Retina (tissue), 1 donor: ENCODE measurements at places on chromosomes 2 and 18.

DNA sequence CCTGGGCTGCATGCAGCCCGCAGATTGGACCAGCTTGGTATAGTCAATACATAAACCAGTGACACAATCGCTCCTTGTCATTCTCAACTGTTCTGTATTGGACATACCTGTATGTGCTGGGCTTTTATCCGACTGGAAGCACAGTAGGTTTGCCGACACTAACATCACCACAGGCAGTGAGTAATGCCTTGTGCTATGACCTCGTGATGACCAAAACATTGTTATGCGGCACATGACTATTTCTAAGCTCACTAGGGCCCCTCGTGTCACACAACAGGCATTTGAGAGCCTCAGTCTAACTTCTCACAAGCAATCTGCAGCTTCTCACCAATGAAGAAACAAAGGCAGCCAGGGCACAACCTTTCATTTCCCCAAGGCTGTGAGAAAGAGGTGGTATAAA lies 320.8 kb downstream of the AFF3 start:
- DNase-seq = no peak

- no peak for DNase-seq
Observed at GRCh38 chr2:126317790-126318431, 338.0 kb upstream of the GYPC start.

DNA sequence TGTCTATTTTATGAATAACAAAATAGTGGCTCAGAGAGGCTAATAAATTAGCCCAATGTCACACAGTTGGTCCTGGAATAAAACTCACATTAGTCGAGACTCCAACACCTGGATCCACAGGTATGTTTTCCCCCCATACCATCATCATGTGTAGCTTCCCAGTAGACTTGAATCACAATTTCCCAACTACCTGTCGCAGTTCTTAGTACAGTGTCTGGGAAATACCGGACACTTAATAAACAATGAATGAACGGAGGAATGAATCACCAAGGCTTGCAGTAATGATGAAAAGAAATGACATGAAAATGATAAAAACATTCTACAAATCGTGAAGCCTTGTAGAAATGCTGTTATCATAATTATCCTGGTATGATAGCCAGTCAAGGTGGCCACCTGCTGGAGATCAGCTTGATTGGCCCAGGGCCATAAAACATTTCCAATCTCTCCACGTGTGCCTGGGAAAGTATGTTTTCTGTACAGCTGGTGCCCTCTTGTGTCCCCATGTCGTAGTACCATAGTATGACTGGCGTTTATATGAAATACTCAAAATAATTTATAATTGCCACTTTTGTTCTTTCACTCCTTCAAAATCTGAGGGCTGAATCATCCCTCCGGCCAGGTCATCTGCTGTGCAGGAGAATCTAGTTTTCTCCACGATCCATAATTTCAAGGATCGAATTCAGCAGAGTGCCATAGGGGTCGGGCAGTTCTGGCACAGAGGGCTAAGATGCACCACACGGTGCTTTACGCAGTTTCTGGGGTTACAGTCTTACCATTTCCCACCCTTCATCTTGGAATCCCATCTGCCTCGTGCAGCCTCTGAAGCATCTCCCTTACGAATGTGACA lies 95.4 kb downstream of the LAMA1 start:
- peak; percentile 34 for DNase-seq

GRCh38 chr2:72096181-72096580 lies 51.5 kb downstream of the CYP26B1 start:
- no peak for DNase-seq

- DNase-seq = peak; percentile 82
Observed at GRCh38 chr18:62523631-62524439, 1.0 kb downstream of the ZCCHC2 start.

GRCh38 chr2:55345064-55345463 lies 74.6 kb downstream of the CCDC88A start:
- no peak for DNase-seq

DNA sequence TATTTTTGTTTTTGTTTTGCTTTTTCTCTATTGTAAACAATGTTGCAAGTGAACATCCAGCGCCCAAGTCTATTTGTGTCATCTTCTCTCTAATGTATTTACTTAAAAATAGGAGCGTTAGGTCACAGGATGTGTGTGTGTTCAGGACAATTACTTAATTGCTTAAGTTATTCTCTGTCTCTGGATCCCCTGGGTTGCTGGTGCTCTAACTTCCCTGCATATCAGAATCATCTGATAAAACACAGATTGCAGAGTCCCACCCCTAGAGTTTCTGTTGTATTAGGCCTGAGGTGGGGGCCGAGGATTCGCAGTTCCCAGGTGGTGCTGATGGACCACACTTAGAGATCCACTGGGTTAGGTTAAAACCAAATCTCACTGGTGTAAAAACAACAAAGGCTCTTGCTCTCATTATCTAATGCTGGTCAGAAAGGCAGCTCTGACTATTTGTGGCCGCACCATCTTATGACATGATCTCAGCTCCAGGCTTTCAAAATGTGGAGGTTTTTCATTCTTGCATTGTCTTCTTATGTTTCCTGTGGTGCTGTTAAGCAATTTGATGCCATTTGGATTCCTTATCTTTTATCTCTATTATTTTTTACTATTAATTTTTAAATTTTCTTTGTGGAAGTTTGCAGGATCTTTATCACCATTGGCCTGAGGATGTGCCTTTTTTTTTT lies 87.7 kb downstream of the CLIP4 start:
- no peak for DNase-seq

- DNase-seq = no peak
Observed at GRCh38 chr2:31965094-31965493, 45.7 kb downstream of the MEMO1 start.

GRCh38 chr18:29271501-29271900 lies 1094.6 kb upstream of the CDH2 start:
- DNase-seq = no peak

DNA sequence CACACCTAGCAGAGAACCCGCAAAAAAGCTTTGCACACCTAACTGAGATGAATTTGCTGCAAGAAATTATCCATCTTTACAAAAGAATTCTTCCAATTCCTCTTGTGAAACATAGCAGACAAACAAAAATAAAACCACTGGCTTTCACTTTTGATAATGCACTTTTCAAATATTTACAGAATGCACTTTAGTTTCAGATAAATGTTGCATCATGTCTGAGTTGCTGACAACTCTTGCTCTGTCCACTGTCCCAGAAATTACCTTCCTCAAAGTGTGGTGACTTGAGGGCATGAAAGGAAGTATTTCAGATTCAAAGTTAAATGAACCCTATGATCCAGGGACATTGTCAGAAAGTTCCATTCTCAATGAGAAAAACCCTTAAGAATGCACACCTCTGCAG lies 256.2 kb upstream of the PARD3B start:
- no peak for DNase-seq

DNA sequence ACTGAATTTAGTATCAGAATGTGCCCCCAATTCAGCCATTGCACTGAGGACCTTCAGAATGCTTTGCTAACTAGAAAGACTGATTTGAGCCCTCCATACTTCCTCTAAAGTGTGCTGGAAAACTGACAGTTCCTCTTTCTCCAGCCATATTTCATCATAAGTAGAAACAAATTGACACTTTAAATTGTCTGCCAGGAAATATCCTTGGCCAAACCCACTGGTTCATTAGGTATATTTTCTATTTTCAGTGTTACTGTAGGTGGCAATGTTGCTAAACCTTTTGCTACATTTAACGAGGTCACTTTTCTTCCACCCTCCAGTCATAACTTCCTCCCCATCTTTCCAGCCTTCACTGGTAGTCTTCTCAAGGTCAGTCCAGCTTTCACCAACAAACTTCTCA lies 21.5 kb downstream of the SP5 start:
- no peak for DNase-seq

DNA sequence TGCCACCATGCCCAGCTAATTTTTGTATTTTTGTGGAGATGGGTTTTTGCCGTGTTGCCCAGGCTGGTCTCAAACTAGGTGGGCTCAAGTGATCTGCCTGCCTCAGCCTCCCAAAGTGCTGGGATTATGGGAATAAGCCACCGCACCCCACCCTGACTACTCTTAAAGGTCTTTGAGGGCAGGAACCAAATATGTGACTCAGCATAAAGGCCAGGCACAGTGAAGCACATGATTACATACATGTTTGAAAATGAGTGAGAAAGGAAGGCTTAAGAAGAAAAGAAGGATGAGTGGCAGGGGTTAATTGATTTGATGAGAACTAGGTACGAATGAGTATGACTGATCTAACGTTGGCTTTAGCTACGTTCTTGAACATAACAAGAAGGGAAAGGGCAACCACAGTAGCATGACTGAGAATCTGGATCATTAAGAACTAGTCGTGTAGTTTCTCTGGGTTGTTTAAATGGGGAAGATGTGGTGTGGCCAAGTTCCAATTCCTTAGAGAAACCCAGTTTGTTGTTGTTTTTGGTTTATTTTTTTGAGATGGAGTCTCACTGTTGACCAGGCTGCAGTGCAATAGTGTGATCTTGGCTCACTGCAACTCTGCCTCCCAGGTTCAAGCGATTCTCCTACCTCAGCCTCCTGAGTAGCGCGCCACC lies 6.8 kb downstream of the RESP18 start:
- DNase-seq = no peak

DNA sequence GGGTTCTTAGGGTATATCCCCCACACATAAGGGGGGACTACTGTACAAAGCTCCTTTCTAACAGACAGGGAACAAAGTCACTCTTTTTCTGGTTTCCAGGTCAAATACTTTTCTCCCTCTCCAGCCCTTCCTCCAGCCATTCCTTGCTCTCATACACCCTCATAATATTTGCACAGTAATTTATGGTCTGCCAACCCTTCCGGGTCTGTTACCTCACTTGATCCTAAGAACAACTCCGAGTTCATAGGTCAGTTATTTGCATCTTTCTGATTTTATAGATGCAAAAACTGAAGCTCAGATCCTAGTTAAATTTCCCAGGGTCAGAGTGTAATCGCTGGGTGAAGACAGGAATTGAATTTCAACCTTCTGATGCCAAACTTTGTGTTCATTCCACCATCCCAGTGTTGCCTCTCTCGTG lies 14.8 kb upstream of the MATN3 start:
- DNase-seq = no peak

DNA sequence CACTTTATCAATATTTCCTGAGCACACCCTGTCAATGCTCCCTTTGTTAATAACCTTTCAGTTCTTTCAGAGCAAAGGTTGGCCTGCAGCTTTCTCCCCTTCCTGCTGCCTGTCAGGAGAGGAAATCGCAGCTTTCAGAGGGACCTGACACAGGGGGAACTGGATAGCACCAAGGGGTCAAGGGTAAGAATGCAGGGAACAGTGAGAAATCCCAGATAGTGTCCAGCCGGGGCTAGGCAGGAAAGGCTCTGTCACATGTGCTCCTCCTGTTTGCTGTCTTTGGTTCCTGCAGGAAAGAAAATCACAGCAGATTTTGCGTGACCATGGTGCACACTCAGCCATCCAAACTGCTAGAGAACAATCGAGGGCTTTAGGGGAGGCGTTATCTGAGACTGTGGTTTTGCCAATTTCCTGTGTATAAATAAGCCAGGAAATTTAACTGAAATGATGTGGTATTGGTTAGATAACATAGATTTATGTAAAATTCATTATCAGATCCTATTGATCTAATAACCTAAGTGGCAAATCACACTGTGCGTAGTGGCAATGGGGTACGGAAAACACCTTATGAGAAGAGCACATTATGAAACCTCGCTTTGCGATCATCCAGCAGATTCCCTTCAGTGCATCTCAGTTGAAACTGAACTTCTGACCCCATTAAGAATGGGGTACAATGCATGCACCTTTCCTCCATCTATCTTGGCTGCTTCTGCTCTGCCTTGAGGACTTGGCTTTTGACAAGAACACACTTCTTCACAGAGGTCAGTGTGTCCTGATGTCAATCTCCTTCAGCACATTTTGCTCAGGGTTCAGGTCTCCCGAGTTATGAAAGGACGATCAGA lies 178.0 kb downstream of the ICOS start:
- peak; percentile 17 for DNase-seq

GRCh38 chr2:3099145-3099859 lies 278.3 kb downstream of the EIPR1 start:
- no peak for DNase-seq

DNA sequence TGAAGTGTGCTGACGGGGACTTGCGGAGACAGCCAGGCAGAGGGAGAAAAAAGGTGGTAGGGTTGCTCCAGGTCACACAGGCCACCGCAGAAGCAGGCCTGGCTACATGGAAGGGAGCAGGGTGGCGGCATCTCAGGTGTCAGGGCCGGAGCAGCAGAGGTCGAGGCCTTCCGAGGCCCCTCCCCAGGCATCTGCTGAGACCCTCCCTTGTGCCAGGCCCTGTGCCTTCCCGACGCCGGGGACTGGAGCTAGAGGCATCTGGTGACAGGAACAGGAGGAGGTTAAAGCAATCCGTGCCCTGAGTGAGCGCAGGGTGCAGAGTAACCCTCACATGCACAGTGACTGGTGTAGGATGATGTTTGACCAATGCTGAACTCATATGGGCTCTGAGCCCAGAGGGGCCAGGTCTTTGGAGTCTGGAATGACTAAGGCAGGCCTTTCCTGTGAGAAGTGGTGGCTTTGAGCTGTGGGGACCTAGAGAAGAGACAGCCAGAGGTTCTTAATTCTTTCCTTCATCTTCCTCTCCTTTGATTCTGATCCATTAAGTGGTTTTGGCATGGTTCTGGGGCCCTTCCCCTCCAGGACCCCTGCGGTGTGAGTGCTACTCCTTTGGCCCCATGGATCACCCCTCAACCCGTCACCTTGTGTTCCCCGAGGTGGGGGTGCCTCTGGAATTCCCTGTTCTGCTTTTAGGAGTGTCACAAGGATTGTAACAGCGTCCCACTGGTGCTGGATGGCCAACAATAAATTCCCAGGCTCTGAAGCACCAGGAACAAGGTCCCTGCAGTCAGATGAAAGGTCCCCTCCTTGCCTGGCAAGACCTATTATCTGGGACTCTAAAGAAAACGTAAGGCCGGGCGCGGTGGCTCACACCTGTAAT lies 72.1 kb downstream of the KLHL29 start:
- no peak for DNase-seq

- peak; percentile 57 for DNase-seq
Observed at GRCh38 chr2:53519918-53520841, 247.4 kb upstream of the CHAC2 start.

GRCh38 chr2:207185372-207185771 lies 19.6 kb upstream of the KLF7 start:
- no peak for DNase-seq

DNA sequence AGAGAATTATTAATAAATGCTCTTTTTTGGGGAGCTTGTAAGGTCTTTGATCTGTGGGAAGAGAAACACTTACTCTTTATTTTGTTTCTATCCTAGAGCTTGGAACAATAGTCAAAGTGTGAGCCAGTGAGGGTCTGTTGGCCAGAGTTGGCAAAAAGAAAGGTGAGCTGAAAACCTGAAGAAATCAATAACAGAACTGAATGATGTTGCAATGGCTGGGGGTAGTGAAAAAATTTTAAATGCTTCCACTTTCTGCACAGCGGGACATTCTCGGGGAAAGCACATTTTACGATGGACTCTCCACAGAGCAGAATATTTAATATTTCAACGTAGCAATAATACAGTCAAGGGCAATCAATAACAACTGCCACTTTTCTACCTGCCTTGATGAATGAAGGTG lies 78.9 kb downstream of the SKA1 start:
- DNase-seq = no peak
